Renal cortical epithelial cell (primary cell): ENCODE measurements at places on chromosomes 6 and 20.
A peak's percentile ranks its signal among the peaks of the same experiment; 100 is the strongest.

DNA sequence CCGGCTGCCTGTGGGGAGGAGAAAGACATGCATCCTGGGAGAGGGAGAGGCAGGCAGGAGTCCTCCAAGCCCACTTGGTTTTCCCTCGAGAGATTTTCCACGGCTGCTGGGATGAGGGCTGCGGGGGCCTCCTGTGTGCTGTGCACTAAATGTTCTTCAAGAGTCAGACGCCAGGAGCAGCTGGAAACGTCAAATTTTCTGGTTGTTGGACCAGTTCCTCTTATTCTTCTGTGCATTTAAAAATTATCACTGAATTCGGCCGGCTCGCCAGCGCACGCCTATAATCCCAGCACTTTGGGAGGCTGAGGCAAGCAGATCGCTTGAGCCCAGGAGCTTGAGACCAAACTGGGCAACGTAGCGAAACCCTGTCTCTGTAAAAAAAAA, 32.8 kb upstream of the NTSR1 start:
- no peak for DNase-seq

- peak; percentile 97 for DNase-seq
Measured at GRCh38 chr6:35596448-35597442, 84.0 kb upstream of the TULP1 start.

DNA sequence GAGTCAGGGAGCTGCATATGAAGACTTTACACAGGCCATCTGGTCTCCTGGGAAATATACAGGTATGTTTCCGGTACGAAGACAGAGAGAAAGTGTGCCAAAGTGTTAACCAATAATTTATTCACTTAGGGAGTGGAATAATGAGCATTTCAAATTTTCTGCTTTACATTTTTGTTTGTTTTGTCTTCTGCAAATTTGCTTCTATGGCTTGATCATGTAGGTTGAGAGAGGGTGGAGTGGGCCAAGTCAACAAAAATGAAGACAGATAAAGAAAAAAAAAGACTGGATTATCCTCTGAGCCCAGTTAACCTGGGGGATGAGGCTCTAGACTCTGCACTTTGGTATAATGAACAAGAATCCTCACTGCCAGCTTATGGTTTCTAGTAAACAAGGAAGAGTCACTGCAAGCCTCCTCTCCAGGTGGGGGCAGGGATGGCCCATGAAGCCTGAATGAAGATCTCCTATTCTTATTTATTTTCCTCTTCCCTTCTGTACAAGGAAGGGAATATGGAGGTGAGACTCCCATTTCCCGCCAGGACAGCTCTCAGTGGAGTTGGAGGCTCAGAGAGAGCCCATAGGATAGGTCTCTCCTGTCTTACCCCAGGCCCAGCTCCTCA, 37.7 kb downstream of the KCNK17 start:
- no peak for DNase-seq

DNA sequence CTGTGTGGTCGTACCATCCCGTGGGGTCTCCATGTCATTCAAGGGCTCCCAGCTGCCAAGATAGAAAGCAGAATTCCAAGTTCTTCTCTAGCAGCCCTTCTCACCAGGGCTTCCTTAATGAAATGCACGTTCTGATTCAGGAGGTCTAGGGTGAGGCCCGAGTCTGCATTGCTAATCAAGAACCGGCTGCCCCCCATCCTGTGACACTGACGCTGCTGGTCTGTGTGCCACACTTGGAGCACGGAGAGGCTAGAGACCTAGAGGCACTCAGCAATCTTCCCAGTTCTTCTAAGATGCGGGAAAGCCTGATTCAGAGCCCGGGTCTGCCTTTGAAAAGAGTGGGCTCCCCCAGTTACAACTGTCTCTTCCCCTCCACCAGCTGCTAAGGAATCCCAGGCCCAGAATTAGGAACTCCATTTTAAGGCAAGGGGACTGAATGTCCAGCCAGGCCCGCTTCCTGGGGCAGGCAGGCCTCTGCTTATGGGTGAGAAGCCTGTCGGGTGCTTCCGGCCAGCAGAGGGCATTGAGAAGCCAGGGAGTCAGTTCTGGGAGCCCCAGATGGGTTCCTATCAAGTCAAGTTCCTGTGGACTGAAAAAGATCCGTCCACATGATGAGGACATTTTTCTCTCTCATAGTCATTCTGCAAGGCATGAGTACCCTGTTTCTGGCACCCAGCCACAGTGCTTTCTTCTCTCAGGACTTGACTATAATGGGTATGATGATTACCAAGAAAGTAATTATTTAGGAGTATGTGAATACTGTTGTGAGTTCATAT, 69.8 kb upstream of the RIN2 start:
- peak; percentile 91 for DNase-seq

DNA sequence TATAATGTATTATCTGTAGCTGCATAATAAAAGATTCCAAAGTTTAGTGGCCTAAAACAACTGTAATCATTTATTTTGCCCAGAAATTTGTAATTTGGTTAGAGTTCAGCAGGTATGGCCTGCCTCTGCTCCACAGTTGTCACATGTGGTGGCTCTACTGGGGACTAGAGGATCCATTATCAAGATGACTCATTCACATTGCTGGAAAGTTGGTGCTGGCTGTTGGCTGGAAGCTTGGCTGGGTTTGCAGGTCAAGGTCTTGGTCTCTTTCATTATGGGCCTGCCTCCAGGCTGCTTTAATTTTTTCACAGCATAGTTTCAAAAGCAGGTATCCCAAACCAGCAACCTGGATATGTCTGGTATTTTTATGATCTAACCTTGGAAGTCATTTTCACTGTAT, 17.6 kb downstream of the TRDN start:
- no peak for DNase-seq

DNA sequence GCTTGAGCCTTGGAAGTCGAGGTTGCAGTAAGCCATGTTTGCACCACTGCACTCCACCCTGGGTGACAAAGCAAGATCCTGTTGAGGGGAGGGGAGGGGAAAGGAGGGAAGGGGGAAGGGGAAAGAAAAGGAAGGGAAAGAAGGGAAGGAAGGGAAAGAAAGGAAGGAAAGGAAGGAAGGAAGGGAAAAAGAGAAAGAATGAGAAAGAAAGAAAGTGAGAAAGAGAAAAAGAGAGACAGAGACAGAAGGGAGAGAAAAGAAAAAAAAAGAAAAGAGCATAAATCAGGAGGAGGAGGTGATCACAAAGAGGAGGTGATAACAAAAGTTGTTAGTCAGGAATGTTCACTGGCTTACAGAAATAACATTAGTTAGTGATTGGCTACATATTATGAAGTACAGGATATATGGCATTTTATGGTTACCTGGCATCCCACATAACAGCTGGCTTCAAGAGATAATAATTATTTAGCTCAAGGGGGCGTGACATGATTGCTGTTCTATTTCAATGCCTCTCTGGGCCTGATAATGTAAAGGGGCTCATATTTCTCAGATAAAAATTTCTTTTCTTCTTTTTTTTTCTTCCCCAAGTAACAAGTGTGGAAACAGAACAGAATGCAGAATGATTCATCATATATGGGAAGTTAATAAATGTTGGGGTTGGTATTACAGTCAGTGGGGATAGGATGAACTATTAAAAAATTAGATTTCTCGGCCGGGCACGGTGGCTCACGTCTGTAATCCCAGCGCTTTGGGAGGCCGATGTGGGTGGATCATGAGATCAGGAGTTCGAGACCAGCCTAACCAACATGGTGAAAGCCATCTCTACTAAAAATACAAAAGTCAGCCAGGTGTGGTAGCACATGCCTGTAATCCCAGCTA, 27.1 kb downstream of the SAMHD1 start:
- peak; percentile 37 for DNase-seq

GRCh38 chr20:20334489-20334888, 33.4 kb upstream of the INSM1 start:
- no peak for DNase-seq
